RCC 7860 (cell line): ENCODE measurements at places on chromosomes 3 and 15.

DNA sequence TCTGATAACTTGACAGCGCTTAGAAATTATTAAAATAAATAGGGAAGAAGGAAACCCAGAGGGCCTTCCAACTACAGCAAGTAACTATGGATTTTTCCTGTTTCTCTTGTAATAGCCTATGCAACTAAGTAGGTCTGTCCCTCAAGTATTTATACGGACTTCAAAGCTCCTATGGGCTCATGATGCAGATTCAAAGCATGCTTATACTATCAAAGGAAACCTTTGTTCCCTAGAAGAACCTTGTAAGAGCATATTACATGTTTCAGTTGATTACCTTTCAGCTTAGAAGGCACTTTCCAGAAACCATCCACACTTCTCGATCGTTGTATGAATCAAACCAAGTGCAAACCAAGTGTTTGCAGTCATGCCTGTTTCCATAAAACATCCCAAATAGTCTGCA is 158.8 kb downstream of the ALCAM start:
- DNase-seq: no peak

DNA sequence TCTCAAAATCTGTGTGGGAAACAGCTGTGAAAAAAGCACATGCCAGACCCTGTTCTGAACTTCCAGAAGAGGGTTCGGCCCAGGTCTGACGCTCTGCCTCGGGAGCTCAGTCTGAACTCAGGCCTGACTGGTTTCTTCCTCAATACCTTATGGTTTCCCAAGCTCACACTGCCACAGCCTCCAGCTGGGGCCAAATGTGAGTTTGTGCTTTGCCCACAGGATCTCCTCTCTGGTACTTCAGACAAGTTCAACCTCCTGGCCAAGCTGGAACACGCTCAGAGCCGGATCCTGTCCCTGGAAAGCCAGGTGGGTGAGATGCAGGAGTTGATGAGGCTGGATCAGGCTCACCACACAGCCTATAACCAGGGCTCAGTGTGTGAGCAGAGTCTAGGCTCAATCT is 33.8 kb downstream of the CYP11A1 start:
- no peak for DNase-seq

GRCh38 chr3:198030726-198031125 is 70.7 kb downstream of the LMLN start:
- no peak for DNase-seq

GRCh38 chr3:106275592-106275991 is 406.8 kb upstream of the CBLB start:
- DNase-seq: no peak

DNA sequence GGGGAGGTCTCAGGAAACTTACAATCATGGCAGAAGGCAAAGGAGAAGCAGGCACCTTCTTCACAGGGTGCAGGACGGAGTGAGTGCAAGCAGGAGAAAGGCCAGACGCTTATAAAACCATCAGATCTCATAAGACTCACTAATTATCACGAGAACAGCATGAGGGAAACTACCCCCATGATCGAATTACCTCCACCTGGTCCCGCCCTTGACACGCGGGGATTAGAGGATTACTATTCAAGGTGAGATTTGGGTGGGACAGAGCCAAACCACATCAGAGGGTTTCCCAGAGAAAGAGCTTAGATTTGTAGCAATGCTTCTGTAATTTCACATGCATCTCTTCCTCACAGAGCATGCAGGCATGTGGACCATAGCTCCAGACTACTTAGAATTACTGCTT is 615.7 kb upstream of the UBE2E2 start:
- no peak for DNase-seq

- DNase-seq: peak; percentile 97
These were observed 109.9 kb upstream of the RAP2B start for GRCh38 chr3:153052096-153052460.

DNA sequence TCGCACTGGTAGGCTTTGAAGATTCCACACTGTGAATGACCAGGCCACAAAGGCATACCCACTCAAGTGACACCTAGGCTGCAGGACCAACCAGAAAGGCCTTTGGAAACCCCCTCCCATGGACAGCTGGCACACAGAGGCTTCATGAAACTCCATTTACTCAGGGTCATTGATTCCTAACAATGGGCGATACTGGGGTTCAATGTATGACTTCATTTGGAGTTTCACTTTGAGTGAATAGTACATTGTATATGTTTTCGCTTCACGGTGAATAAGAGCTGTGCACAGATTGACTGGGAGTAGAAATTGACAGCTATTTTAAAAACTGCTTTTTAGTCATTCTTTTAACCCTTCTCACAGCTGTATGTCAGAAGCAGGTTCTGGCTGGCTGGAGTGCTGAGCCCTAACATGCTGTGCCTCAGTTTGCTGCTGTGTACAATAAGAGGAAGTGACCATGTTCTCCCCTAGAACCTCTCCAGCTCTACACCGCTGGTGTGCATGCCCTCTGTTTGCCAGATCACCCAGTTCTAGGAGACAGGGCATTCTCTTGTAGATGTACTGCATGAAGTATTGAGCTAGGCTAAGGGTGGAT is 15.4 kb upstream of the CX3CR1 start:
- no peak for DNase-seq

- DNase-seq: no peak
These were observed 206.0 kb downstream of the KLHL25 start for GRCh38 chr15:85588677-85589076.

GRCh38 chr3:72659188-72659587 is 189.1 kb downstream of the SHQ1 start:
- no peak for DNase-seq

DNA sequence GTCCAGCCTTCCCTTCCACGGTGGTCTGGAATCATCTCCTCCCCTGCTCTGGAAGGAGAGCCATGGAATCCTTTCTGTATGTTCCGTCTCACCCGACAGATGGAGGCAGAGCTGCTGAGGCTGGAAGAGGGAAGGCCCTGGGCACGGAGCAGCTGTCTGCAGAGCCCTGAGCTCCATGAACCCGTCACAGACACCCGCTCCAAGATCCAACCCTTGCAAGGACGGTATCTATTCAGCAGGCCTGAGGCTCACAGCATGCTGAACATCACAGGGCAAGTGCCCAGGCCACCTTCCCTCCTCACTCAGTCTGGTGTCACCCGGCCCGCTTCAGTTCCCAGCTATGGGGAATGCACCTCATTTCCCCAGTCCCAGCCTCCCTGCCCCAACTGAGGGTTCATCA is 103.9 kb downstream of the LRIG1 start:
- DNase-seq: no peak

DNA sequence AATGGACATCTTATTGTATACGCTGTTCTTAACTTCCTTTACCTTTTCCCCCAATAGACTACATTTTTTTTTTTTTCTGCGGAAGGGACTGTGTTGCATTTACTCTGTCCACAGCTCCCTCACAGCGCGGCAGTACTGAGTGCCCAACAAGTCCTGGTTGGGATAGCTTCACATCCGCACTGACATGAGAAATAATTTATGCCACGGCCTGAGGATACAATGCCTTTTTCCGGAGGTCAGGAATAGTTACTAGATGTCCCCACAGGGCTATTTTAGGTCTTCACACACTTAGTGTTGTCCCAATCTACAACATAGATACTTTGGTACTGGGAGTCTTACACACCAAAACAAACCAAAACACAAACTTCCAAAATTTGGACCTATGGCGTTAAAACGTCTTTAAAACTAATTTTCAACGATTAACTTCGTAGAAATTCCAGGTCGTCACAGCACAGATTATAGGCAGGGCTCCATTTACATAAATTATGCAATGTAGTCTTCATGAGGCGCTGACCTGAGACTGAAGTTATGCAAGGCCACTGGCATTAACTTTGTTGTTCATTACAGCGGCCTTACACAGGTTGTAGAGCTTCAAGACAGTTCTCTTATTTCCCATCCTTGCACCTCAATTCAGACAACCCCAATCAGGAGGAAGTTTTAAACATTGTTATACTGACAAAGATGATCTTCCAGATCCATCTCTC is 989 bp upstream of the PPIB start:
- DNase-seq: no peak

GRCh38 chr15:67080900-67081431 is 15.6 kb downstream of the SMAD3 start:
- DNase-seq: peak; percentile 88

DNA sequence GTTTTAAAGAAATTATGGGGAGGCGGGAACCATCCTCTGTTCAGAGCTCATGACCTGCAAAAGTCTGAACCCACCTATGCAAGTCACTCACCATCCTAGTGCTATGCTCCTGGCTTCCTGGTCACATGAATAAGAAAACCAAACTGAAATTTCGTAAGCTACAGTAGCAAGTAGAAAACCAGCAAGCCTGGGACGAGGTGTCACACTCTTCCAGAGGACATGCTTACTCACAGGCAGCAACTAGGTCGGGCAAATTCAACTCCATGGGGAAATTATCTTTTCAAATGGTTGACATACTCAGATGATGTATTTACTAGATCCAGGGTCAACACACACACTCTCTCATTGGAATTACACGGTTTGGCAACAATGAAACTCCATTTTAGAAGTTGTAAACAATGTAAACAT is 31.3 kb downstream of the LDHAL6B start:
- DNase-seq: no peak

- no peak for DNase-seq
These were observed 77.0 kb upstream of the SLC12A8 start for GRCh38 chr3:125289429-125289981.

DNA sequence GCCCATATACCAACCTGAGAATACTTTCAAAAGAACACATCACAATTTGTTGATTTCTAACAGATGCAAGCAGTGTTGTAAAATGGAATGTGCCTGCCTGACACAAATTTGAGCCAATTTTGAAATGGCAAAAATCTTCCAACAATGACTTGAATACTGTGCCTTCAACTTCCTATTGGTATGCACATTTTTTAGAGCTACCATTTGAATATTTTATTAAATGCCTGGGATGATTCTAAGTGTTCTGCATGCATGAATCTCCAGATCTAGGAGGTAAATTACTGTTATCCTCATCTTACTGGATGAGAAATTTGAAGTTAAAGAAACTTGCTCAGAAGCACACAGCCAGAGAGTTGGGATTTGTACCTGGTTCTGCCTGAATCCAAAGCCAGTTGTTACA is 282.8 kb upstream of the LRRN1 start:
- no peak for DNase-seq

- no peak for DNase-seq
These were observed 46.6 kb downstream of the SMAD6 start for GRCh38 chr15:66748708-66749035.

DNA sequence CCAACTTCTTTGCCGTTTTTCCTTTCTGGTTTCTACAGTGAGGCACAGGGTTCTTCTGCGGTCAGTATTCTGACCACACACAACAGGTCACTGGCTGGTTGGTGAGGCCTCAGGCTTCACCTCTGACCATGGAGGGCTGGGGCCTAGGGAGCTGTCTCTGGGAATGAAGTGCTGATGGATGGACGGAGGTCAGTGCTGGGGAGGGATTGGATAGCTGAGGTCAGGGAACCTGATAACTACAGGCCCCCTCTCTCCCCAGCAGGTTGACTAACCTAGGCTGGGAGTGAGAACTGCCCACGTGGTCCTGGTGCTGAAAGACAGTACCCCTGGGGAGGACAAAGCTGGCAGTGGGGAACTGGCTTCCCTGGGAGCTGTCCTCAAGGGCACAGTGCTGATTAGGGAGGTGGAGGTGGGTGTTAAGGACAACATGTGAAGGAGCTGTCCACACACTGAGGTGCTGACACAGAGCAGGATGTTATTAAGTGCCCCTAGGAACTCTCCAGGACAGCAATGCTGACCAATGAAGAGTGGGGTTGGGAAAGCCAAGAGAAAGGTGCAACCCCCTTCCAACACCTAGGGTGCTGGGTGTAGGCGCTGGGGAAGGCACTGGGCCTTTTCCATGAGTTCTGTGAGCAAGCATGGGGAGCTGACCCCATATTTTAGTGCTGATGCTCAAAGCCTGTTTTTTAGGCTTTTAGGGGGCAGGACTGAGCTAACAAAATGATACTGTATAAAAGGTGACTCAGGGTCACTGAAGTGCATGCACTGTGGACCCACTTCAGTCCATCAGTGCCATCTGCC is 45.2 kb downstream of the ATP2B2 start:
- DNase-seq: peak; percentile 41

- no peak for DNase-seq
These were observed 160.5 kb upstream of the CCDC54 start for GRCh38 chr3:107216711-107217110.

- no peak for DNase-seq
These were observed 418.7 kb upstream of the CNTN6 start for GRCh38 chr3:674116-674515.

DNA sequence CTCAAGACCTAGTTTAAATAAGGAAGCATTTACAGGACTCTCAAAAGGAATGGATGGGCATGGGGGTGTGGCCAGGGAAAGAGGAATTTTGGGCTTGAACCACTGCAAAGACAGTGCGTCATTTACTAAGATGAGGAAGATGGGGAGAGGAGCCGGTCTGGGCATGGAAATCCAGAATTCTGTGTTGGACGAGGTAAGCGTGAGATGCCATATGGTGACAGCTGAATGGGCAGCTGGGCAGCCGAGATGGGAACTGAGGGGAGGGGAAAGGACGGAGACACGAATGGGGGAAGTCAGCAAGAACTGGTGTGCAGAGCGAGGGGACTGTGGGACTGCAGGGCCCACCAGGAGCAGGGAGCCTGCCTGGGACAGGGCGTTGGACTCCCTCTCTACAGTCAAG is 24.2 kb downstream of the TMEM44 start:
- no peak for DNase-seq

GRCh38 chr3:185058796-185059195 is 94.1 kb downstream of the C3orf70 start:
- no peak for DNase-seq

GRCh38 chr15:93235926-93236780 is 147.1 kb upstream of the RGMA start:
- no peak for DNase-seq

GRCh38 chr3:78919021-78919755 is 848.6 kb downstream of the ROBO1 start:
- peak; percentile 60 for DNase-seq

GRCh38 chr15:39936681-39937080 is 2.8 kb downstream of the EIF2AK4 start:
- DNase-seq: no peak

DNA sequence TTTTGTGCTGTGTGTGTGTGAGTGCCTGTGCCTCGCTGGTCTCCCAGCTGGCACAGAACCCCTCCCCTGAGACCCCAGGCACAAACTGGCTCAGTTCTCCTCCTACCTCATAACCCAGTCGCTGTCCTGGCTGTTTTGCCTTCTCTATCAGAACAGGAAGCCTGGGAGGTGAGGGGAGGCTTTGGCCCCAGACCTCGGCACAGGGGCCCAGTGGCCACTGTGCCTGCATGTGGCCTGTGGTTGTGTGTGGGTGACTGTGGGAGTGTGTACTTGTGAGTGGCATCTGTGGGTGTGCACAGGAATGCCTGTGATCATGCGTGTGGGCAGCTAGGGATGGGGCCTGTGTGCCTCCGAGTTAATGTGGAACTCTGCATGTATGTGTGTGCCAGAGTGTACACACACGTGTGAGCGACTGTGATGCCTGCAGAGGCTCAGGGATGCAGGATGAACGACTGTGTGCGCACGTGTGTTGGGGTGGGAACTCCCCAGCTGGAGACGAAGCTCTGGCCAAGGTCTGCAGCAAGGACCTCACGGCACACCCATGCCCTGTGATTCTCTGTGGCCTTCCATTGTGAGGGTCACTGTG is 32.3 kb downstream of the PSTPIP1 start:
- DNase-seq: no peak

- no peak for DNase-seq
These were observed 161.4 kb downstream of the RPLP1 start for GRCh38 chr15:69613988-69614387.
